ENCODE measurements at places on chromosomes 3 and 15.

- DNase-seq, result no peak
These were observed 164.6 kb downstream of the SUCLG2 start for GRCh38 chr3:67489816-67490215.

DNA sequence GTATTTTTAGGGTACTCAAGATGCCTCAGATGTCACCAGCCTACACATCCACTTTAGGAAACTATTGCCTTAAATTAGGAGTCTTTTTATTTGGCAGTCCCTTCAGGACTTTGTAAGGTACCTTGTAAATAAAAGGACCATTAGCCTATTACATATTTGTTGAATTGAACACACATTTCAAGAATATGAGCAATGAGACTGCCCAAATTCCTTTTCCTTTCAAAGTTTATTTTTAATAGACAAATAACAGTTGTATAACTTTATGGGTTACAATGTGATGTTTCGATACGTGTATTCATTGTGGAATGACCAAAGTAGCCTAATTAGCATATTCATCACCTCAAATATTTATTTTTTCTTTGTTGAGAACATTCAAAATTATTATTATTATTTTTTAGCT lies 176.7 kb upstream of the PDZRN3 start:
- DNase-seq, result no peak

GRCh38 chr3:181713676-181714612 lies 2.2 kb downstream of the SOX2 start:
- DNase-seq, result no peak

DNA sequence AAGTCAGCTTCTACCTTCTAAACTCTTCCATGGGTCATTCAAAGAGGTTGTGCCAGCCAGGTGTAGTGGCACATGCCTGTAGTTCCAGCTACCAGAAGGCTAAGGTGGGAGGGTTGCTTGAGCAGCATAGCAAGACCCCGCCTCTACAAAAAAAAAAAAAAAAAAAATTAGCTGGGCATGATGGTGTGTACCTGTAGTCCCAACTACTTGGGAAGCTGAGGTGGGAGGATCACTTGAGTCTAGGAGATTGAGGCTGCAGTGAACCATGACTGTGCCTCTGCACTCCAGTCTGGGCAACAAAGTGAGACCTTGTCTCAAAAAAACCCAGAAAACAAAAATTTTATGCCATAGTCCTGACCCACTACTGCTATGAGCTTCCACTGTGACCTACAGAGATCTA lies 126.8 kb downstream of the MDFIC2 start:
- DNase-seq, result no peak

GRCh38 chr3:193559100-193559499 lies 4.4 kb upstream of the ATP13A4 start:
- no peak for DNase-seq

GRCh38 chr15:85692873-85693272 lies 101.9 kb downstream of the KLHL25 start:
- no peak for DNase-seq

- DNase-seq, result peak; percentile 47
These were observed at the start of gene B3GALNT1 for GRCh38 chr3:161104561-161105551. B3GALNT1 (minus strand) TSS chr3:161105349; CDS start chr3:161086754, 18,595 bp downstream.

DNA sequence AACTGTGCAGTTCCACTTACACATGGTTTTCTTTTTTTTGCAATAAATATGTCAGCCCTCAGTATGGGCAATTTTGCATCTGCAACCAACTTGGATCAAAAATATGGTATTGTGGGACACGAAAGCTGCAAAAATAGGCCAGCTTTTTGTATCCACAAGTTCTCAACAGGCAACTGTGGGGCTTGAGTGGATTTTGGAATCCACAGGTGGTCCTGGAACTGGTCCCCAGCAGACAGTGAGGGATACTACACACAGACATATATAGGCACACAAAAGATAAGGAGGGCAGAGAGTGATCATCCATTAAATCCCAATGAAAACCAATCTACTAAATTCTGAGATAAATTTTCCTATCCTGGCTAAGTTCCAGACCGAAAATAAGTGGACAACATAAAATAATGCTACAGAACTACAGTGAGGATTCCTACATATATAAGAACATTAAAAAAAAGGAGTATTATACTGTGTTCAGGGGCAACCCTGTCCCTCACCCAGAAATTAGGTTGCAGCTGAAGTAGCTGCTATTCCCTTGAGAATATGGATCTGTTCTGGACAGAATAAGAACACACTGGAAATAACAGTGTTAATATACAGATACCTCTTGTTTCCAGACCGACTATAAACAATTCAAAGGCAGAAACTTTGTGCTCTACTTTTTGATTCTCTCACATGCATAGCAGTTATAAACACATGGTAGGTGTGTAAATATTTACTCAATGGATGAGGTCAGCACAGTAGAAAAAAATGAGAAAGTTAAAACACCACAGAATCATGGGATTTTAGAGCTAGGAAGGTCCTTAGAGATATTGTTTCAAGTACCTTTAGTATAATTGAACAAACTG lies 25.4 kb downstream of the DENND4A start:
- DNase-seq, result no peak

- no peak for DNase-seq
These were observed 342.0 kb upstream of the CTDSPL start for GRCh38 chr3:37519661-37520060.

DNA sequence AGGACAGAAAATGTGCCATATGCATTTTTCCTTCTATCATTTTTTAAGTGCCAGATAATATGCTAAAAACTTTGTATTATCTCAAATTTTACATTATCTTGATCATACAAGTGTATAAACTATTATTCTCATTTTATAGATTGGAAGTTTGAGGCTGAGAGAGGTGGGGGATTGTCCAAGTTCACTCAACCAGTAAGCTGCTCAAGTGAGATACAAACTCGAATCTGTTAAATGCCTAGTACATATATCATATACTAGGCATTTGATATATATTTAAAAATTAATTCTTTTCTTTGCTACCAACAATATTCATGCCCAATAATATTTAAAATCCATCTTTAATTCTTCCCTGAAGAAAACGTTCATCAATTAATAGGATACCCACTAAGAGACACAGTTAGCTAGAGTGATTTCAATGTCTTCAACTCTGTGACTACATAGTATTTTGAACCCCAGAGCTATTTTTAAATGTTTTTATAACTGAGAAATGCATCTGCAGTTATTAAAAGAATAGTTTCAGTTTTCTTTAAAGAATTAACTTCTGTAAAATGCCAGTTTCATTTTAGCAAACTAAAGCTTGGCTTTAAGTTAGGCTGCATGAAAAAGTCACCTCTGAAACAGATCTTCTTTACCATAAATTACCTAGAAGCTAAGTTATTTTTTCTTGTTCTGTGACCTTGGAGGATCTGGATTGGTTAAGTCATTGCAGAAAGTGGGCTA lies 40.4 kb downstream of the IQCB1 start:
- no peak for DNase-seq

DNA sequence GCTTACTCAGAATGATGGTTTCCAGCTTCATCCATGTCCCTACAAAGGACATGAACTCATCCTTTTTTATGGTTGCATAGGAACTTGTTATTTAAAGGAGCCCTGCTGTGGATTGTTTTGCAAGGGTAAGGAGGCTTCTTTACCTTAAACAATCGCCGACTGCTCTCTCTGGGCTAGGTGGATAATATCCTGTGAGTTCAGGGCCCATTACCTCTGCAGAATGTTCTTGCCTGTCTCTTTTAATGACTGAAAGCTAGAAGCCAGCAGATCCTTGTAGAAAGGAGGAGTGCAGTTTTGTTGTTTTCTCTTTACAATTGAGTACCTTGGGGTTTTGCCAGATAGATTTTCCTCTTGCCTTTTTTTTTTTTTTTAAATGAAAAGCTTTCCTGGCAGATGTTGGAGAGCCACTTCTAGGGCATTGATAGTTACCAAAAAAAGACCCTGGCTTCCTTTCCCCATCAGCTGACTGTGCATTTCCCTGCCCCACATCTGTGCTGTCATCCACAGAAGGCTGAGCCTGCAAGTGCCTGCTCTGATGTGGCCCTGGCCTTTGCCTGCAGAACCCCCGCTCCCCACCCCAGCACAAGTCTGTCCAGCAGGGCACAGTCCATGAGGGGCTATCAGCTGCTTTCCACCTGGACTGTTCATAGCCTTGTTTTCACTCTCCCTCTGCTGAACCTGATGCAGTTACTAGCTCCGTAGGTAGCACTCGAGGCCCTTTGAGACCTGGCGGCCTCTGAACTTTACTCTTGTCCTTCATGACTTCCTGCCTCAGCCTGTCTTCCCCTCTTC lies 113.1 kb downstream of the CHCHD6 start:
- DNase-seq, result no peak

GRCh38 chr3:38738630-38739395 lies 77.2 kb downstream of the SCN10A start:
- DNase-seq, result no peak

- no peak for DNase-seq
These were observed 121.4 kb downstream of the LMLN start for GRCh38 chr3:198081421-198081844.

DNA sequence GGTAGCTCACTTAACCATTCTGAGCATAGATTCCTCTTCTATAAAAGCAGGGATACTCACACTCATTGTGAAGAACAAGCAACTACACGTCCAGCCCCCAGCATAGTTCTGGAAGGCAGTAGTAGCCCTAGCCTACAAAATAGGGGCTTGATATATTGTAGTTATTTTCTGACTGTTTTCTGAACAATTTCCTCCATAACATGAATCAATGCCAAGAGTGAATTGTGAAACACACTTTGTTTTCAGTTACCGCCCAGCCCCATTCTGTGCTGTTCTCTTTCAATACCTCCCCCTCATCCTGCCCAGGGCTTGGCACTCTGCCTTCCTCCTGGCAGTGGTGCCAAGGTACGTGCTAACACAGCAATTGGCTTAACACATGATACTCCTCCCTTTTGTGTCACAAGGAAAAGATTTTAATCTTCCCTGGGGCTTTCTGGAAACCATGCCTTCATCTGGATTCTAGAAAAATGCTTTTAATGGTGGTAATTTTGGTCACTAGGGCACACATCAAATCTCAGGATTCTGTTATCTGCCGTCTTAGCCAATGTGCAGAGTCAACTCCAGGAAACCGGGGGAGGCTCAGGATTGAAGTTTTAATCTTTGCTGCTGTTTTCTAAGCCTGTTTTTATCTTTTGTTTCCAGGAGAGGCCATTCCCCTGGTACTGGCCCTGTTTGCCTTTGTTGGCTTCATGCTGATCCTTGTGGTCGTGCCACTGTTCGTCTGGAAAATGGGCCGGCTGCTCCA lies 37.2 kb downstream of the IL20RB start:
- peak; percentile 86 for DNase-seq

- DNase-seq, result no peak
These were observed 370.2 kb upstream of the CNTN4 start for GRCh38 chr3:1728510-1728909.

- DNase-seq, result no peak
These were observed 131.8 kb upstream of the UBE2E2 start for GRCh38 chr3:23071296-23071695.

DNA sequence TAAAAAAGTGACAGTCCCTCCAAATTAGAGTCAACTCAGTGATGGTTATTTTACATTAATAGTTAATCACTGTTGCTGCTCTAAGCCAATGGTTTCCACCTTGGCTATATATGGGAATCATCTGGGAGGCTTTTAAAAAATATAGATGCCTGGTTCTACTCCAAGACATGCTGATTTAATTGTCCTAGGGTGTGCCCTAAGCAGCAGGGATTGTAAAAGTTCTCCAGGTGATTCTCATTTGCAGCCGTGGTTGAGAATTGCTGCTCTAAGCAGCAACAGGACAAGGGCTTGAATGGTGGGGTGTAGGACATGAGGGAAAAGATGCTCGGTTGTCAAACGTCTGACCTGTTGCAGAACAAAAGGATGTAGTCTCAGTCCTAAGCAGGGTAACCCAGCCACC lies 405.1 kb upstream of the MCTP2 start:
- DNase-seq, result no peak

DNA sequence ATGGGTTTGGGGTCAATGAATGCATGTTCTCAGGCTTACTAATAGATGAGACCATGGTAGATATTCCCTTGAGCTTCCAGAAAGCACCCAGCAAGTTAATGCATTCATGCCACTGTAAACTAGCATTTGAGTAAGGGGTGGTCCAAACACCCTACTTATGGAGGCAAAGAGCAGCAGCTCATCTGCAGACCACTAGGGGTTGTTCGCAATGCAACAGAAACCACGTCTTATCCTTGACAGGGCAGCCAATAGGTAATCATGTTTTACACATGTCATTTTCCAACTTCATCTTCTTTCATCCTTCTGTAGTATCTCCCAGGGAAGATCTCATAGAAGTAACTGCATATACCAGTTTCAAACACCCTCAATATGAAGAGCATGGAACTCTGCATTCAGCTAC lies 330.2 kb downstream of the RORA start:
- DNase-seq, result no peak

GRCh38 chr3:132432639-132433038 lies 15.3 kb downstream of the DNAJC13 start:
- peak; percentile 5 for DNase-seq

DNA sequence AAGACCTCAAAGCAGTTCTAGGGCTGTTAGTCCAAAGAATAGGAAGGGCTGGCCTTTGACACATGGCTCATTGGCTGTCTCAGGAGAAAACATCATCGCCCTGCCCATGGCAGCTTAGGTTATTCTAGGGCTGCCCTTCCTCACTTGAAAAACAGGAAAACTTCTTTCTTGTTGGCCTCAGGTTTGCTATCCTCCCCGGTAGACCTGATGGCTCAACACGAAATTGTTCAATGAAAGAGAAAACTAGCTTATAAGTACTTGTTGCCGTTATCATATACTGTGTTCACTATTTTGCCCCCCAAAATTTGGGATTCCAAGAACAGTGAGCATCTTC lies 602 bp upstream of the SLTM start:
- no peak for DNase-seq

GRCh38 chr15:36882056-36882455 lies 218.3 kb downstream of the MEIS2 start:
- no peak for DNase-seq

GRCh38 chr3:56484525-56485032 lies 16.3 kb upstream of the ERC2 start:
- no peak for DNase-seq

- DNase-seq, result no peak
These were observed 301.0 kb upstream of the SLCO3A1 start for GRCh38 chr15:91552555-91552954.

DNA sequence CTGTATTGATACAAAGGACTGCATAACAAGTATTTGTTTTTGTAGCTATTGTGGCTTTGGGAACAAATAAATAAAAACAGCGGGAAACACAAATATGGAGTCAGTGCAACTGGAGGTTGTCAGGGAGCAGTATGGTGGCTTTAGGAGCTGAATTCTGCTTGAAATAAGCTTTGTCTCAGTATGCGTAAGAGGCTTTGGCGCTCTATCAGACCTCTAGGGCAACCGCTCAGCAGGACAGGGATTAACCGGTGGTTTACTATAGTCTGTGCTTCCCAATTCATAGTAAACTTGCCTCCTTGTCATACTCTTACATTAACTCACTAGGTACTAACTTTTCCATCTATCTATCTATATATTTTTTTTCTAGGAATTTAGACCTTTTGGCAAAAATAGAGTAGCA lies 104.6 kb downstream of the ZIC1 start:
- DNase-seq, result no peak

DNA sequence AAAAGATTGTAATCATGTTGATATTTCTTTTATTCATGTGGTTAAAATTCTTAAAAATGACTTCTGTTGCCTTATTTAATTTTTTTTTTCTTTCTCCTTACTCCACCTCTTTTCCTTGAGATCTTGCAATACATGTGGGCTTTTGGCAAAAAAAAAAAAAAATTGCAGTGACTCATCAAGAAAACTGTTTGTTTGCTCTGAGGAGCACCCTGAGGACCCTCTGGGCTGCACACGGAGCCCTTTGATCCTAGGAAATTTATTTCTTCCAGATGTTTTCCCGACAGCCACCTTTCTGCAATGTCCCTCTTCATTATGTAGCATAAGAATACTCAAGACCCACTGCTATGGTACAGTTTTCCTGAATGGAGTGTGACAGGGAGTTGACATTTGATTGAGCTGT lies 371.7 kb downstream of the ZBTB20 start:
- DNase-seq, result no peak

- no peak for DNase-seq
These were observed 21.8 kb upstream of the POU1F1 start for GRCh38 chr3:87298111-87298718.

Data from PC-9 (cell line).